ENCODE measurements at places on chromosomes 11 and 22. TPM values are rescaled to one million over a fixed set of nuclear protein-coding genes. Genes with fewer than 3 reads are reported as not detected.

CABP7 gene
- 0.14 TPM for polyA plus RNA-seq

NUDT8 gene
- polyA plus RNA-seq = 3.7 TPM

RRP8 gene
- 22.0 TPM for polyA plus RNA-seq

SLC5A1 gene
- 1.2 TPM for polyA plus RNA-seq

YAP1 gene
- 74.0 TPM for polyA plus RNA-seq

NXPE2 gene
- 0.16 TPM for polyA plus RNA-seq

FGF3 gene
- polyA plus RNA-seq = not detected

NFRKB gene
- polyA plus RNA-seq = 20.3 TPM

- no peak for DNase-seq
Measured at GRCh38 chr22:20928573-20928967, 11.4 kb downstream of the CRKL start.

DNA sequence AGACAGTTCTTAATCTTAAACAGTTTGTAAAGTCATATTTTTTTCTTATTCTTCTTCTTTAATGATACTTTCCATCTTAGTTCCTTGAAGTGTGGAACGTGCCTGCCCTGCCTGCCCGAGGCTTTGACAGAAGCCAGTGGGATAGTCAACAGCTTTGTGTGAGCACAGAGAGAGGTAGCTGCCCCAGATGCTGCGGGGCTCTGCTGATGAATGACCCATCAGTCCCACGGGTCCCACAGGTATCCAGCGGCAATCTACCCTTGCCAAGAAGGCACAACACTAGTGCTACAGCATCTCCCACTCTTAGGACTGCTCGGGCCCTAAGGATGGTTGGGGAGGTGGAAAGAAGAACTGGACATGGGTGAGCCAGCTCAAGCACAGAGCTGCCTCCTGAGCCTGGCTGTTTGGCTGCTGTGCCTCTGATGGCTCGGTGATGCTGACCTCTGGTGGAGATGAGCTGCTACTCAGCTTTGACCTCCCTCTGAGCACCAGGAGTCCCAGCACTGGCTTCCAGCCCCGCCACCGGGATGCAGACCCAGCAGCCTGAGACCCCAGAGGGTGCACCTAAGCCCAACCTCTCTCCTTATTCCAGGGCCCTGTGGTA is 11.8 kb upstream of the APLNR start:
- no peak for DNase-seq

- DNase-seq = no peak
Measured at GRCh38 chr22:24402460-24403192, 24.8 kb upstream of the ADORA2A start.

- DNase-seq = no peak
Measured at GRCh38 chr22:37502342-37503182, 16.4 kb upstream of the MFNG start.

GRCh38 chr11:22898036-22898435 is 37.8 kb upstream of the CCDC179 start:
- no peak for DNase-seq

GRCh38 chr22:33023153-33023827 is 34.9 kb downstream of the SYN3 start:
- no peak for DNase-seq

DNA sequence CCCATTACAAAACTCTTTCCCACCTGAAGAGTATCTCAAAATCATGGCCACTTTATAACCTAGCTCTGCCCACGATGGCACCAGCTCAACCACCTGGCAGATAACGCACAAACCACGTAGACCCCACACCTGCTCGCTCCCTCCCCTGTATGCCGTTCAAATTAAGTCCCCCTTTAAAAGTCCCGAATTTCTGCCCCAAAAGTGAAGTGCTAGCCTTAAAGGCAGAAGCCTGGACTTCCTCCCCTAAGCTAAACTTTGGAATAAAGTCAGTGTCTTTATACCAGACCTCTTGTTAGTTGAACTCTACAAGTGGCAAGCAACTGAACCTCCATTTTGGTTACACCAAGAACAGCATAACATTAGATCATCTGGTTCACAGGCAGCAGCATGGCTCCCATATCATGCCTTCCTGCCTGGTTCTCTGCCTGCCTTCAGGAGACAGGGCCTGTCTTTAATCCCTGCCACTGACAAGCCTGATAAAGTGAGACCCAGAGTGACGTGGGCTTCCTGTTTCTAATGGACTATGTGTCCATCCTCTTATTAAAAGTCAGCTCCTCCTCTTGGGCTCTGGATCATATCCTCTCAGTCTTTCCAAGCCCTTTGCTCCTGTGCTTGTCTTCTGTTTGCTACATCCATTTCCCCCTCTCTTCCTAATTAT is 32.6 kb upstream of the NNMT start:
- no peak for DNase-seq

DNA sequence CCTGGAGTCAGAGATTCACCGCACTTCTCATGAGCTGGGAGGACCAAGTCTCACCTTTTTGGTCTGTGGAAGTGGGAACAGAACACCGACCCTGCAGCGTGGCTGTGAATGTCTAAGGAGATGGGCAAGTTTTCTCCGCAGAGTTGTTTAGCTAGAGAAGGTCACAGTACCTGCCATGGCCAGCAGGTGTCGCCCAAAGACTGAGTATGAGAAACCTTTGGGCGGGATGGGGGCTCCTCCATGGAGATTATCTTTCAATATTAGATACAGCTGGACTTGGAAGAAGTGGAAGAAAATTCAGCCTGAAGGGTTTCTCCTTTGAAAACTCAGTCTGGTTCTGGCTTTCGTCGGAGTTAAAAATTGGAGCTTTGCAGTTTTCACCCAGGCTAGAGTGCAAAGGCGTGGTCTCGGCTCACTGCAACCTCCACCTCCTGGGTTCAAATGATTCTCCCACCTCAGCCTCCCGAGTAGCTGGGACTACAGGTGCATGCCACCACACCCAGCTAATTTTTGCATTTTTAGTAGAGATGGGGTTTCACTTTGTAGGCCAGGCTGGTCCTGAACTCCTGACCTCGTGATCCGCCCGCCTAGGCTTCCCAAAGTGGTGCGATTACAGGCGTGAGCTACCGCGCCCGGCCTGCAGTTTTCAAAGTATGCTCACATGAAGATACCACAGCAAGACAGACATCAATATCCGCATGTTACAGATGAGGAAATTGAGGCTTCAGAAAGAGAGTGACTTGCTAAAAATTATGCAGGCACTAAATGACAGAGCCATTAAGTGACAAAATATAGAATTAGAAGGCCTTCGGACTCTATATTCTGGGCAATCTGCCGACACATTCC is 10.7 kb upstream of the DSCAML1 start:
- peak; percentile 58 for DNase-seq

GRCh38 chr22:37166675-37167066 is 17.0 kb upstream of the IL2RB start:
- no peak for DNase-seq

All from forelimb muscle (tissue), 1 donor.